ENCODE measurements at places on chromosomes 12 and 14.

- no peak for DNase-seq
These were observed 5.8 kb downstream of the ASB2 start for GRCh38 chr14:93970585-93970964.

- DNase-seq: peak; percentile 70
These were observed 2.3 kb upstream of the NOP2 start for GRCh38 chr12:6570264-6570887.

DNA sequence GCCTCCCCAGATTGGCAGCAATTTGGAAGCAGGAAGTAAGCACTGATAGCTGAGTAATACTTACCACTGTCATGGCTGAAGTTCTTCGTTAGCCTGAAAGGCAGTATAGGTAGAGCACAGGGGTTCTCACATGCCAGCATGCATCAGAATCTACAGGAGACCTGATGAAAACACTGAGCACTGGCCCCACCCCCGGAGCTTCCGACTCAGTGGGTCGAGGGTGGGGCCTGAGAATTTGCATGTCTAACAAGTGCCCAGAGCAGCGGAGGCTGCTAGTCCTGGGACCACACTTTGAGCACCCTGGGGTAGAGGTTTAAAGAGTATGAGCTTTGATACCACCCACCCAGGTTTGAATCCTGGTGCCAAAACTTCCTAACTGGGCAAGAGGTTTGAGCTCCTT, 89.6 kb downstream of the FBXW8 start:
- DNase-seq: no peak

GRCh38 chr12:109777544-109777943, 55.7 kb downstream of the TRPV4 start:
- peak; percentile 73 for DNase-seq

DNA sequence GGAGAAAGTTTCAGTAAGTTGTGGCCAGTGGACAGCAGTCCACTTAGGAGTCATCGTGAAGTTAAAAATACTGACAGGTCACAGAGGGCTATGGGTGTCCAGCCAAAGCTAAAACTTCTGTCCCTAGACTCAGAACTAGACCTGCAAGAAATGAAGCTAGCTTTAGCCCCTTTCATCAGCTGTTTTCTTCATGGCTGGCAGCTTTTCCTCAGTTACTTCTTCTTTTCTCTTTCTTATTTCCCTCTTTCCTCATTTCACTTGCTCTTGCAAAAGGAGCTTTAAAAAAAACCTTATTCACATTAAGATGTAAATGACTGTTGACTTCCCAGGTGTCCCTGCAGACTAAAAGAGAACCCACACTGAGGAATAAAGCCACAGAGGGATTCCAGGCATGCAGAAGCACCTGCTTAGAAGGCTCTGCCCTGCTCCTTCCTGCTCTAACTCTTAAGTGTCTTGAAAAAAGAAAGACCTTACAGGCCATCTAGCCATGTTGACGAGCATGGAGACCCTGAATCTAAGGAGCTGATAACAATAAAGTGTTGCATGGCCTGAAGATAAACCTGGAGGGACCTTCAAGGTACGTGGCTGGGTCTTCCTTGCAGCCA, 69.7 kb upstream of the CCND2 start:
- no peak for DNase-seq

GRCh38 chr12:13836099-13836498, 145.3 kb downstream of the GRIN2B start:
- DNase-seq: no peak

- DNase-seq: peak; percentile 67
These were observed 4.5 kb downstream of the TAS2R50 start for GRCh38 chr12:10982244-10982643.

DNA sequence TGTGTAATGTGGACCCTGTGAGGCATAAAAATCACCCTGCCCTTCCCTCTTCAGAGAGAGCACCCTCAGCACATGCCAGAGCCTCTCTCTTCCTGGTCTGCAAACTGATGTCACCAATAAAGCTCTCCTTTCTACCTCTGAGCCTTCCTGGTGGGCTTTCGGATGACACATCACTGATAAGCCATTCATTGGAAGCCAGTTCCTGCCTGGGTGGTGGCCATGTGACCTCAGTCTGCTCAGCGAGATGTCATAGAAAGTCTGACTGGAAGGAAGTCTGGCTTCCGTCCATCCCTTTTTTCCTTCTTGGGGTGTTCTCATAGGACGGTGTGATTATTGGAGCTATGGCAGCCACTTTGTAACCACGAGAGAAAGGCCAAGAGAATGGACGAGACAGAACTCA, 95.7 kb downstream of the PIWIL1 start:
- no peak for DNase-seq

GRCh38 chr12:57085999-57086492, 2.9 kb upstream of the NAB2 start:
- peak; percentile 39 for DNase-seq

DNA sequence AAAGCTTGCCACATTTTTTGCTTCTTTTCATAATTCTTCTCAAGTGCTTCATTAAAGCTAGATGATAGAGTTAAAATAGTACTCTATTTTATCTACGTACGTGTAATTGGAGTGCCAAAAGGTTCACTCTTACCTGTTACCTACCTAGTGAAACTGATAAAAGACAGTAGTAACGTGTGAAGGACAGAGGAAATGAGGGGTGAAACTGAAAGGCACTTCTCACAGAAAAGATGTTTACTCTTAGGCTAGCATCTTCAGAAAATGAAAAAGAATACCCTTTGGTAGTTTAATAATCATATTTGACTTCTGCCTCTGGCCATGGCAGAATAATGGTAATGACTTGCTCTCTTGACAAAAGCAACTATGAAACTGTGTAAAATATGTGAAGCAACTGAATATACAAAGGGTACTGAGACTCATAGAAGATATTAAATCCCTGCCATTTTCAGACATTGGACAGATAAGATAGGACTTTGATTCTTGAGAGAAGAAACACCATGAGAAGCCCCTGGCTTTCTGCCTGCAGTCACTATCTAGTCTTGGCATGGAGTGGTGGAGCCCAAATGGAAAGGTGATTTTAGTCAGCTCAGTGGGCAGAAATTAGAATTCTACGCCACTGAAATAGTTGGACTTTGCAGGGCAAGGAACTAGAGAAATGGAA, 6.3 kb upstream of the EVL start:
- DNase-seq: no peak

- DNase-seq: no peak
These were observed 188.3 kb downstream of the PHETA1 start for GRCh38 chr12:111180426-111181142.

DNA sequence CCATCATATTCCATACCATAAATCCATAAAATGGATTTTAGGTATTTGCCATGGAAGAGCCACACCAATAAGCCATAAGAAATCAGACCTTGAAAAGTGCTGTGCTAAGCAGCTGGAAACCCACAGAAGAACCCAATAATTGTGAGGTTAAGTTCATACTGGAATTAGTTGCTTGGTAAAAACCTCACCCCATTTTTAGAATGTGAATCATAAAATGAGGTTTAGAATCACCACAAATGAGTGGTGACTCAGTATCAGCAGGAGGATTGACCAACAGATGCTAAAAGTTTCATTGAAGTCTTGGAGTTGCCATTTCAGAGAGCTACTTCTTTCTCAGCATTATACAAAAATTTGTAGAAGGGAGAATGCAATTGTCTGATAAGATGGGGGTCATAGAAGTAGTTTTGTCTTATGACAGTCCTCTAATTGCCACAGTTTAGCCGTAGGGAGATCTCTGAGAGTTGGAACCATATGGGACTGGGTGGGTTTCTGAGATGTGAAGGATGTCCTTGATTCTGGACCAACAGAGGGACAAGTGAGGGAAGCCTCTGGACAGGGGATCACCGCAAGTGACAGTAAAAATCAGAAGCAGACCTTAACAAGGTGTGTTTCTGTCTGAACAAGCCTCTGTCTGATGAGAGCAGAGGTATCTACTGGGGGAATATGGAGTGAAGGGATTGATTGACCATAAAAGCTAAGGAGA, 1.4 kb upstream of the STON2 start:
- no peak for DNase-seq

DNA sequence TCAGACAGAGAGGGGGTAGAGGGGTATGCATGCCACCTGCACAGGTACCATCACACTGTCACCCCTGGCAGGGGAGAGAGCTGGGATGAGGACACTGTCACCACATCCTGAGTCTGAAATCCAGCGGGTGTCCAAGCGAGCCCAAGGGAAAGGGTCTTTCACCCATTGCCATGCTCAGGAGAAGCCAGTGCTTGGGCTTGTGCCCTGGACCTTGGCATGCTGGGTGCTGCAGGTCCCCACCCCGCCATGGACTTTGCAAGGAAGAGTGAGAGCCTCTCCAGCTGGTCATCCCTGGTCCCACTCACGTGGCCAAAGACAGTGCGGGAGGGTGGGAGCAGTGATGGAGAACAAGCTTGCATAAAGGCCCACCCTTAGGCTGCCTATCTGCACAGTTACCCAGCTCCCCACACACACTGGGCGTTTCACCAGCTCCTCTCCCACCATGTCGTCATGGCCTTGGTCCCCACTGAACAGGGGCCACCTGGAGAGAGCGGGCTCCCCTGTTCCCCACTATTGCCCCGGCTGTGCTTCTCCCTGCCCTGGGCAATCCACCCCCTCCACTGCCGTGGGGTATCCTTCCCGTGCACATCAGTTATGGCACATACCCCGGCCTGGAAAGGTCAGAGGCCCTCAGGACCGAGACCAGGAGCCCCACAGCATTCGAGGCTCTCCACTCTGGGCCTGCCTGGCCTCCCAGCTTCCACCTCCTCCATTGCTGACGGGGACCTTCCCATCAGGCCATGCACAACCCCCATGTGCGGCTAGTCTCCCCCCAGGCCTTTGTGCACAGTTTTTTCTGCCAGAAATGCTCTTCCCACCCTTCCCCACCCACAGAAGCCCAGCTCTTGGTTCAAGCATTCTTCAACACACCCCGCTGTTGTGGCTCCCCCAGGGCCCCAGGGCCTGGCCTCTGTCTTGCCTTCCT, 58.6 kb upstream of the BCL11B start:
- no peak for DNase-seq

- peak; percentile 20 for DNase-seq
These were observed 143.6 kb downstream of the DUSP6 start for GRCh38 chr12:89208661-89209096.

GRCh38 chr14:71711125-71711524, 221.1 kb upstream of the RGS6 start:
- DNase-seq: peak; percentile 27

DNA sequence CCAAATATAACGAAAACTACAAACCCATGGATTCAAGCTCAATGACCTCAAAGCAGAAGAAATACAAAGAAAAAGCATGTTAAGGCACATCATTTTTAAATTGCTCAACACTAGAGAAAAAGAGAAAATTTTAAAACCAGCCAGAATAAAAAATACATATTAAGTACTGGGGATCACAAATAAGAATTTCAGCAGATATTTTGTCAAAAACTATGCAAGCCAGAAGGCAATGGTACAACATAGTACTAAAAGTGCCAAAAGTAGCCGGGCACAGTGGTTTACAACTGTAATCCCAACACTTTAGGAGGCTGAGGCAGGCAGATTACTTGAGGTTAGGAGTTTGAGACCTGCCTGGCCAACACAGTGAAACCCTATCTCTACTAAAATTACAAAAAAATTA, 10.2 kb downstream of the SGPP1 start:
- no peak for DNase-seq

- DNase-seq: no peak
These were observed 89.3 kb downstream of the OSBPL8 start for GRCh38 chr12:76470028-76470939.

DNA sequence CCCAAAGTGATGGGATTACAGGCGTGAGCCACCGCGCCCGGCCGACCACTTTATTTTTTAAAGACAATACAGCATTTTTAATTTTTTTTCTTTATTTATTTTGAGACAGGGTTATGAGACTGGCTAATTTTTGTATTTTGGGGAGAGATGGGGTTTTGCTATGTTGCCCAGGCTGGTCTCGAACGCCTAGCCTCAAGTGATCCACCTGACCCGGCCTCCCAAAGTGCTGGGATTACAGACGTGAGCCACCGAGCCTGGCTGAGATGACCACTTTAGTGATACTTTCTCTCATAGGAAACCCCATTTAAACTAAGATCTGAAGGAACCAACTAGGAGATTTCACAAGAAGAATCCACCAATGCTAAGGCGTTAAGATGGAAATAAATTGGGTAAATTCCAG, 1.2 kb upstream of the RHEBL1 start:
- DNase-seq: no peak

GRCh38 chr12:97168804-97169203, 261.7 kb downstream of the NEDD1 start:
- no peak for DNase-seq

DNA sequence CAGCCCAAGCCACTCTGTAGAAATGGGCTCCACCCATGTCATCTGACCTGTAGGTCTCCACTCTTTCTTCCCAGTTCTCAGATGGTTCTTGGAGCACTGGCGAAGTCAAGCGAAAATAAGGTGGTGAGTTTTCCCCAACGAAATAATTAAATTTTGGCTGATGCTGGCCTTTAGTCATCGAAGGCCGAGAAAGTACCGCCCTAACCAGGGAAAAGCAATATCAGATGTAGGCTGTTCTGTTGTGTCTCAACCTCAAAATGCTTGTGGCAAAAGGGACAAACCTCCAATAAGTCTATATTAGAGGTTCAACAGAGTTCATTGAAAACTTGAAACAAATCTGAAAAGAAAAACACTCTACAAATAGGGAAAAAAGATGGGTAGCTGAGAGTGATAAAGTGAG, 48.6 kb upstream of the BCAT1 start:
- no peak for DNase-seq

- DNase-seq: no peak
These were observed 17.7 kb downstream of the EPYC start for GRCh38 chr12:90987101-90987500.

DNA sequence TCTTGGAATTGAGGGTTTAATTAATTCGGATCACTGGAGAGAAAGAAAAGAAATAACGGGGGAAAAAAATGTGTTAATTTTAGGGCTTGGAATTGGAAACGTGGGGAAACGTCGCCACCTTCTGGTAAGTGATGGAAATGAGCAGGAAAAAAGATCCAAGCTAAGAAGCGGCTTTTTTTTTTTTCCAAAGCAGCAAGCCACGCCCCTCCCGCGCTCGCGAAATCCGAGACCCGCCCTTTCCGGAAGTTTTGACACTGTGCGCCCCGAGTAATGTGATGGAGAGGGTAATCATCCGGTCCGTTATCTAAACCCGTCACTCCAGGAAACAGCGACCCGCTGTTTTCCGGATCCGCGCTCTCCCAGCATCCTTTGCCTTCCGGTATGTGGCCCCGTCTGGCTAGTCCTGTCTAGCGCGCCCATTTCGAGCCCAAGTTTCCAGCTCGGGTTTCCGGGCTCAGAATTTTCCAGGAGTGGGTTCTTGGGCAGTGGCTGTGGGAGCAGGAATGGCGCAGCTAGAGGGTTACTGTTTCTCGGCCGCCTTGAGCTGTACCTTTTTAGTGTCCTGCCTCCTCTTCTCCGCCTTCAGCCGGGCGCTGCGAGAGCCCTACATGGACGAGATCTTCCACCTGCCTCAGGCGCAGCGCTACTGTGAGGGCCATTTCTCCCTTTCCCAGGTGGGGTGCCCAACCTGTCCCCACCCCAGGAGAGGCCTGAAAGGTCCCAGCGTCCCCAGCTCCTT, at the start of gene ALG10B:
ALG10B (plus strand) TSS at position 384 of the 739 bp plus-strand sequence; CDS start at position 504, 120 bp downstream.
- DNase-seq: peak; percentile 94

DNA sequence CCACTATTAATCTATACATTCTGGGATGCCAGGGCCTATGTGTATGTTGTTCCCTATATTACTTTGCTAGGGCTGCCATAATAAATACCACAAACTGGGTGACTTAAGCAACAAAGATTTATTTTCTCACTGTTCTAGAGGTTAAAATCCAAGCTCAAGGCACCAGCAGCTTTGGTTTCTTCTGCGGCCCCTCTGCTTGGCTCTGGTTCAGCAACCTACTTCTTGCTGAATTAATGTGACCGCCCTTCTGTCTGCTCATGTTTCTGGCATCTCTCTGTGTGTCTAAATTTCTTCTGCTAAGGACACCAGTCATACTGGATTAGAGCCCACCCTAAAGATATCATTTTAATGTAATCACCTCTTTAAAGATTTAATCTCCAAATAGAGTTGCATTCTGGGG, 84.7 kb downstream of the ZNF664 start:
- DNase-seq: no peak
